ENCODE measurements at places on chromosomes 6 and 20.

- no peak for DNase-seq
Measured at GRCh38 chr6:67131827-67132226, 1424.8 kb upstream of the EYS start.

DNA sequence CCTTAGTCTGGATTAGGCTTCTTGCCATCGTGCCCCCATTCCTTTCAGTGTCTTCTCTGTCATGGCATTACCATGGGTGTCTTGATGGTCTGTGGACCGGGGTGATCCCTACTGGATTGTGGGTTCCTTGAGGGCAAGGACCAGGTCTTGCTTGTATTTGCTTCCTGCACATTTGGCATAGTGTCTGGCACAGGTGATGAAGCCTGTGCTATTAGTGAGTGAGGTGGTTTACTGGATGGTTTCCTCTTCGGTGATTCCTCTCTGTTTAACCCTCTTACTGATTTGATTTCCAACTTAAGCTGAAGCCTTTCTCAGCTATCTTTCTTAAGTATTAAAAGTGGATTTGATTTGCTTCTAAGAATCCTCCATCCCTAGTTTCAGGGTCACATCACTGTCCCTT is 162.3 kb downstream of the GRM1 start:
- DNase-seq = no peak

GRCh38 chr20:36950414-36951197 is 902 bp downstream of the SAMHD1 start:
- DNase-seq = no peak

DNA sequence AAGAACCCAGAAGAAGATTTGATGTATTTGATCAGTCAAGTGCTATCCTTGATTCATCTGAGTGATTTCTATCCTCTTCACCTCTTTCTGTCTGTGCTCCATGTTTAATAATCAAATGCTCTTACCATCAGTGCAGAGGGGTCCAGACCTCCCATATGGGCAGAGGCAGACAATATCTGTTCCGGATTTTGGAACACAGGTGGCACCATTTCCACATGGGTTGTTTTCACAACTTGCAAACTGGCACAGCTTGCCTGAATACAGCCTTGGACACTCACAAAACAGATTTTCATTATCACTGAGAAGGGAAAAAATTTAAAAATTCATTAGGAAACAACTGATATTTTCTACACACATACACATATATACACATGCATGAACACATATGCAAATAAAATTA is 228.5 kb downstream of the PHF3 start:
- no peak for DNase-seq

GRCh38 chr6:167154895-167155294 is 2.9 kb downstream of the GPR31 start:
- DNase-seq = no peak

DNA sequence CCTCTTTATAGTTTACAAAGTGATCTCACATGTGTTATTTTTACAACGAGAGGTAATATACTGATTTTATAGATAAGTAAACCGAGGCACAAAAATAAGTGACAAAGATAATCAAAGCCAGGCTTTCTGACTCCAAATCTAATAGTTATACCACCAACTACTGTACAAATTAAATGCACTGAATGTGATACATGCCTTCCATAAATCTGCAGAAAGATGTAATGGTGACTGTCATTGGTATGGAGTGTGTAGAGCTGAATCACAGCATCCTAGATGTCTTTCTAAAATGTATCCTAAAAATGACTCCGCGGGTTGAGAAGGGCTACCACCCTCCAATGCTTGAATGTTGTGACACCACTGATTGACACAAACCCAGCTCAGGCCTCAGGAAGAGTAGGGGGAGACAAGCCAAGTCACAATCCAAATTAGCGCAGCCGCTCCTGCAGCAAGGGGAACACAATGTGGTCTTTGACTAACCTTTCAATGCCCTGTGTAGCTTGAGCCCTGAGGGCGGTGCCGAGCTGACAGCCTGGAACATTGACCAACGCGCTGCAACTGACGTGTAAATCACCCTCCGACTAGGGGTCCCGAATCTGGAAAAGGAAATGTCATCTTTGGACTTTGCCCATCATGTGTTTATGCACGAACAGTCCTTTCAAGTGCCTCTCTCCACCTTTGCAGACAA is 136.8 kb downstream of the OLIG3 start:
- no peak for DNase-seq

DNA sequence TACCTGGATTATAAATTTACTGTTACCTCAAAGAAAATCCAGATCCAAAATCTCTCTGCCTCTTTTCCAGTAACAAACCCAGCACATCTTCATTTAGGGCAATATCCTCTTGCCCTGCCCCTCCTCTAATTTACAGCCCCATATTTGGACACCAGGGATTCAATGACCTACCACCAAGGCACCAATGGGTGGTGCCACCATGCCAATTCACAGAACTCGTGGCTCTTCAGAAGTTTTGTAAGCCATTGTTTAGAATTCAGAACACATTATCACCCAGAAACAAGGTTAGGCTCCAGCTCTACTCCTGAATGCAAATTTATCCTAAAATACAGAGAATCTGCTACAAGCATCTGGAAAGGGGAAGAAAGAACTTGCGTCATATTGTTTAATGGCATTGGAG is 67.8 kb upstream of the SASH1 start:
- no peak for DNase-seq

- no peak for DNase-seq
Measured at GRCh38 chr20:51871943-51872342, 69.6 kb upstream of the SALL4 start.

DNA sequence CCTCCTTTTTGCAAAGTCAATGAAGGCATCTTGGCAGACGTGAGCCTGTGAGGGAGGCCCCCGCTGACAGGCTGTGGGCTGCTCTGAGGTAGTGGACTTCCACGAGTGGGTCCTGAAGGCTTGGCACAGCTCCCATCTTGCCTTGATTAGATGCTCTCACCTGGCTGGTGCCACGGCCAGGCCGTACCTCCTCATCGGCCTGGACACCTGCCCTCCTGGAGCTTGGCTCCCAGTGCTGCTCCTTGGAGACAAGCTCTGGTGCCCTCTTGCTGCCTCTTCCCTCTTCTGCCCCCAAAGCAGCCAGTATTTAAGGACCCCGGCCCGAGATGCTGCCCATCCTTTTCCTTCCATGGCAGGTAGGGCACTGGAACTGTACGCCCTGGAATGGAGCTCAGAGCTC is 93.5 kb downstream of the ERMARD start:
- DNase-seq = no peak

DNA sequence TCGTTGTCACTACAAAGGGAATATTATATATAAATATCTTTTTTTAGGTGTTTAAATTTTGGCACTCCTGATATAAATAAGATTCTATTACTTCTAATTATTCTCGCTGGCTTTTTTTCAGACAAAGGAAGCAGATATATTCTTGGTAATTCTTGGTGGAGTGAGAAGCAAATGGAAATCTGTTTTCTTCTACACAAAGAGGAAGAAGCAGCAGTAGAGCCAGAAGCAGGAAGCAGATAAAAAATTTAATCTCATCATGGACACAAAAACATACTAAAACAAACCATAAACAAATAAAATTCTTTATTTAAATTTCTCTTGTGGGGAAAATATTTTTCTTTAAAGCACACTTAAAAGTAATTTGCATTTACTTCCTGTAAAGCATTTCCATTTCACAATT is 3.7 kb upstream of the KIAA0319 start:
- DNase-seq = no peak

DNA sequence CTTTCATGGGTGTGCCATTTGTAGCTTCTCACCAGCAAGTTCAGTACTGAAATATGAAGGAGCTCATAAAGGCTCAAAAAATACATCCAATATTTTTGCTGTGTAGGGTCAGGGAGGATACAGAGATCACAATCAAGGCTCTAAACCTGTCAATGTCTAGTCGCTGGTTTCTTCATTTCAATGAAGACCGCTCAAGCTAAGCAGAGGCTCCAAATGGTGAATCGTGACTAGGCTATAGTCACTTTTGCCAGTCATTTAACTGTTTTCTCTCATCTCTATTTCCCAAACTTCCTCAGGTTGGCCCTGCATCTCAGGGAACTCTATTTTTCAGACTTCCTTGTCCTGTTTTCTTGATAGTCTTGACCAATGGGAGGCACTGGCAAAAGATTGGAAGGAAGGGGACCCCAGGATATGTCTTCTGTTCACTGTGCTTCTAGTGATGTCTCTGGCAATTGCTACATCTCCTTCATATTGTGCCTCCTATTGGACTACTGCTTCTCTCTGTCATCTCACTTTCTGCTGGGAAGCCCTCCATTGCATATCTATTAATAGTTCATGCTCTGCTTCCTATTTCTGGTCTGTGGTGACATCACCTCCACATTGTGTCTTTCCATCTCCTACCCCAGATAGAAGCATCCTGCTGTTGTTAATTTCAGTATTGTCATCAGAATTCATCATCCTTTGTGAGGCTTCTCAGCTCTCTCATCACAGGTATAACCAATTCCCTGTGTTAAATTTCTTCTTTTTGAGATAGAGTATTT is 87.7 kb upstream of the FAM184A start:
- DNase-seq = no peak

DNA sequence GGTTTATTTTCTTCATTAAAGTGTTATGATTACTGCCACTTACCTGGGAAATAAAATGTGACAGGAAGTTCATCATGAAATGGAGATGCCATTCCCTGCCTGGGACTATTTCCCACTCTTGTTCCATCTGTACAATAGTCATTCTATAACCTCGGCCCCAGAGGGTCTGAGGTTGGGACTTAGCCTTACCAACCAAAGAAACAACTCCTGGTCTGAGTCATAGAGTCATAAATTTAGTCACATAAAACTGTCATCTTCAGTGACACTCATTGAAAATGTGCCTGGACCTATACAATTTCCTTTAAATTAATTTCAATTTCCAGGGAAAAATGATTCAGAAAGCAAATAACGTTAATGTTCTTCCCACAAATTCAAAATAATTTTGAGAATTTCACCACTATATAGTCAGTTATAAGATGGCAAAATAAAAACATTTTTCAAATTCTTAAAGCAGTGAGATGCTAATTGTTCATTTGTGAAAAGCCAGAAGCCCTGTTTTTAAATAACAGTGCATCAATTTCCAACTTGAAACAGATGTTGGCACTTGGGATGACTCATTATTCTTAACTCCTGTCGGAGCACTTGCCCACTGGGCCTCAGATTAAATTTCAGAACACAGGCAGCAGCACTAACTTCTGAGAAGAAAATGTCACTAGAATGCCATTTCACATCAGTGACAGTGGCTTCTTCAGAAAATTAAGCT is 201.2 kb upstream of the SMLR1 start:
- DNase-seq = peak; percentile 54

DNA sequence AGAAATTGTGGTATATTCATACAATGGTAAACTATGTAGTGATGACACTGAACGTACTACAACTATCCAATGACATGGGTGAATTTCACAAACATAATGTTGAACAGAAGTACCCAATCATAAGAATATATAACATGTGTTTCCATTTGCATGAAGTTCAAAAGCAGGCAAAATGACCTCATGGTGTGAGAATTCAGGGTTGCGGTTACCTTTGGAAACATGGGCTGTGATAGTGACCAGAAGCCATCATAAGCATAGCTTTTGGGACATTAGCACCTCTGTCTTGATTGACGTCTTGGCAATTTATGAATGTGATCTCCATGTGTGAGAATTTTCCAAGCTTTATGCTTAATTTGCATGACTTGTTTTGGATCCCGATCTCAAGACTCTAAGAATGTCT is 500.1 kb upstream of the JAG1 start:
- no peak for DNase-seq

DNA sequence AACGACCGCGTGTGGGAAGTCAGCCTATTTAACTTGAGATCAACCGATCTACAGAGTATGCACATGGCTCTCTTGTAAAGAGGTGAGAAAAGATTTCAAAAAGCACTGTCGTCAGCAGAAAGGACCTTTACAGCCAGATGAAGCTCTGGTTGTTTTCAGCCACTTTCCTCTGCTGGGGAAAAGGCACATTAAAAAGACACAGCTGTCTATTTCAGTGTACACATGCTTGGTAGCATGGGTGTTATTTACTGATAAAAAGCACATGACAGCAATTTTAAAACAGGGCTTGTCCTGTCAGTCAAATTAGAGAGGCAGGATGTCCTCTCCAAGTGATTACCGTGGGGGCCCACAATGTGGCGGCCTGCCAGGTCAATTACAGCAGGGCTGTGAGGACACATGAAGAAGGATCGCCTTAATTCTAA is 188.9 kb downstream of the PRKN start:
- no peak for DNase-seq

DNA sequence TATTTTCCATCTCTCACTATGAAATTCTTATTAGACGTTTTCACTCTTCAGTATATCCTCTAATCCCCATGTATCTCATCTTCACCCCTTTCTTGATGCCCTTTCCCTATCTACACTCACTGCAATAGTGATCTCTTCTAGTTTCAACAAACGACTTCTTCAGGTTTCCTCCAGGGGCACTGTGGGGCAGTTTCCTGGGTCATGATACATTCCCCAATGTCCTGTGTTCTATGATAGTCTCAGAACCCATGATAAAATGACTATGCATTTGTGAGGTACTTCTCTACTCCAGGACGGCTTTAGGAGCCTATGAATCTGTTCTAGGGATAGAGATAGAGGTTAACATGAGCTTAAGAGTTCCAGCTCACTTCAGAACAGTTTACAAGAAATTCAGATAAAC is 183.3 kb downstream of the FOXC1 start:
- peak; percentile 6 for DNase-seq

DNA sequence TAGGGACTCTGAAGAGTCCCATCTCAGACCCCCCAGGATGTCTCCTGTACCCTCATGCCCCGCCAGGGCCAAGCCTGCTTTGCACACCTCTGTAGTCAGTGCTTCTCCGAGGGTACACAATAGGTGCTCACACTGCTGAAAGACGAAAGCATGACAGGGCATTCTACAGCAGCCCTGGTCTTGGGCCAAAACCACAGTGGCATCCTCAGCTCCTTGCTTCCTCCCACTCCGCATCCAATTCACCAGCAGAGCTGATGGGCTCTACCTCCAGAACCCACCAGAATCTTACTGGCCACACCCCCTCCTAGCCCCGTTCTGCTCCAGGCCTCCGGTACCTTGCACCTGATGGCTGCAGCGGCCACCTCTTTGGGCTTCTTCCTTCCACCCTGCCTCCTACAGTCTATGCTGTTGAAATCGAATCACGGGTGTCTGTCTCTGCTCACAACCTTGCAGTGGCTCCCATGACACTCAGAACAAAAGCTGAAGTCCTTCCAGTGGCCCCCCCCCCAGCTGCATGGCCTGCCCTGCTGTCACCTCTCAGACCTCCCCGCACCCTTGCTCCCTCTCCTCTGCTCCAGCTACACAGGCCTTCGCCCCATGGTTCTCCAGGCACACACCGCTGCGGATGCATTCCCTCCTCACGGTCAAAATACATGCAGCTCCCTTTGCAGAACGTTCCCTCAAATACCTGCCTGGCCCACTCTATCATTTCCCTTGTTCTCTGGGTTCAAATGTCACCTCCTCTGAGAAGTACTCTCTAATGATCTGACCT is 1.2 kb downstream of the ANGPT4 start:
- DNase-seq = no peak

GRCh38 chr6:24228681-24229255 is 102.8 kb downstream of the NRSN1 start:
- peak; percentile 88 for DNase-seq
